ENCODE measurements at places on chromosomes 3 and 15. TPM values are rescaled to one million over a fixed set of nuclear protein-coding genes. Genes with fewer than 3 reads are reported as not detected.

The SPESP1 gene
- 0.80 TPM for polyA plus RNA-seq

- H3K27me3 ChIP-seq: no peaks in the 10 kb centered on the region
- H3K27ac ChIP-seq: no peak overlapping the region
- no peak overlapping the region for H3K4me3 ChIP-seq
- no peaks in the 10 kb centered on the region for H3K36me3 ChIP-seq
- DNase-seq: no peak
These were observed 957.2 kb downstream of the TUSC7 start for GRCh38 chr3:117666812-117667211.

The BTLA gene
- not detected for polyA plus RNA-seq

The B4GALT4 gene
- polyA plus RNA-seq: 22.9 TPM

The ZBTB47 gene
- 12.5 TPM for polyA plus RNA-seq

The PRR20G gene
- polyA plus RNA-seq: not detected

- H3K4me1 ChIP-seq: peaks cover 6% of the 10 kb centered on the region
- no peaks in the 10 kb centered on the region for H3K27me3 ChIP-seq
- H3K27ac ChIP-seq: no peak overlapping the region
- H3K4me3 ChIP-seq: no peak overlapping the region
- H3K36me3 ChIP-seq: no peaks in the 10 kb centered on the region
These were observed 114.2 kb upstream of the THRB start for GRCh38 chr3:24608701-24609390.

GRCh38 chr15:56228854-56229253 is 14.8 kb downstream of the RFX7 start:
- H3K36me3 ChIP-seq: no peaks in the 10 kb centered on the region
- no peak overlapping the region for H3K4me3 ChIP-seq
- no peak for DNase-seq
- H3K27ac ChIP-seq: no peak overlapping the region
- H3K4me1 ChIP-seq: no peaks in the 10 kb centered on the region

DNA sequence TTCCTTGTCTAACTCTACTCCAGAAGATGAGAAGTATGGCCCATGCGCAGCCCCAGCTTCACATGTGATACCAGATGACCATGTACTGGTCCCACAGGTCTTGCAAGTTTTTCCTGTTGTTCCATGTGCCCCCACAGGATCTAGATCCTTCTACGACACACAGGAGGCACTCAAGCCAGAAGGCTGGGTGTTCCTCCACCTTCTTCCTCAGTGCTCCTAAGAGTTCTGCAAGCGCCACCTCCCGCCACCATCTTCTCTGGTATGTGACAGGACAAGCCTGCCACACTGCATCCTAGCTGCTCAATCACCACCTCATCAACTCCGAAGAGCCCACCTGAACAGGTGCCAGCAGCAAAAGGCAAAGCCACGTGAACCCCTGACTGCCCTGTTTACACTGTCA is 43.1 kb downstream of the XXYLT1 start:
- no peak overlapping the region for H3K4me3 ChIP-seq
- H3K4me1 ChIP-seq: no peaks in the 10 kb centered on the region
- DNase-seq: no peak
- H3K27me3 ChIP-seq: no peaks in the 10 kb centered on the region
- H3K36me3 ChIP-seq: no peaks in the 10 kb centered on the region

The HHLA2 gene
- polyA plus RNA-seq: 0.23 TPM

The FRMD4B gene
- 6.0 TPM for polyA plus RNA-seq

DNA sequence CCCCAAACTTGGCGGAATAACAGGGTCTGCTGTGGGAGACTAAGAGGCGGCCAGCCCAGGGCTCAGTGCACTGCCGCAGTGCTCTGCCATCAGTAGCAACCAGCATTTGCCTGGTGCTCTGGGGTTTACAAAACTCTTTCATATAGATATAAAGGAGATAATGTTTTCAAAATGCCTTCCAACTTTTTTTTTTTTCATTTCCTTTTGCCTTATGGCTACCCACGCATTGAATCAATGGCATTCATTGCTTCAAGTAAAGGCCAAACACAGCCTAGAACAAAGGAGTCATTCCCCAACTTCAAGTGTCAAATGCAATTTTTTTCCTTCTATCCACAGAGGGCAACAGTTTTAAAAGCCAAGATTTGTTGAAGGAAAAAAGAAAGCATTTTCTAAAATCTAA is 11.6 kb upstream of the SLC24A5 start:
- no peak overlapping the region for H3K27ac ChIP-seq
- H3K4me1 ChIP-seq: no peaks in the 10 kb centered on the region
- no peaks in the 10 kb centered on the region for H3K27me3 ChIP-seq
- H3K36me3 ChIP-seq: no peaks in the 10 kb centered on the region
- no peak overlapping the region for H3K4me3 ChIP-seq
- no peak for DNase-seq

- no peaks in the 10 kb centered on the region for H3K36me3 ChIP-seq
- no peak for DNase-seq
- no peak overlapping the region for H3K27ac ChIP-seq
- H3K4me3 ChIP-seq: no peak overlapping the region
- no peaks in the 10 kb centered on the region for H3K27me3 ChIP-seq
These were observed 15.6 kb upstream of the TLE3 start for GRCh38 chr15:70113304-70113700.

The GOLGA8J gene
- not detected for polyA plus RNA-seq

DNA sequence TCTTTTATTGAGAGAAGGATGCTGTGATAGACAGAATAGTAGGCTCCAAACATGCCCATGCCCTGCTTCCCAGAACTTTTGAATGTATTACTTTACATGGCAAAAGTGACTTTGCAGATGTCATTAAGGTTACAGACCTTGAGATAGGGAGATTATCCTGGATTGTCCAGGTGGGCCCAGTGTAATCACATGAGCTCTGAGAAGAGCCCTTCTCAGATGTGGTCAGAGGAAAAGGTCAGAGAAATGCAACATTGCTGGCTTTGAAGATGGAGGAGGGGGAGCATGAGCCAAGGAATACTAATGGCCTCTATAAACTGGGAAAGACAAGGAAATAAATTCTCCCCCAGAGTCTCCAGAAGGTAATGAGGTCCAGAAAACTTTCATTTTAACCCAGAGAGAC is 45.8 kb upstream of the LYZL4 start:
- H3K27me3 ChIP-seq: no peaks in the 10 kb centered on the region
- H3K4me3 ChIP-seq: no peak overlapping the region
- DNase-seq: no peak
- no peak overlapping the region for H3K27ac ChIP-seq
- no peaks in the 10 kb centered on the region for H3K4me1 ChIP-seq
- H3K36me3 ChIP-seq: no peaks in the 10 kb centered on the region

The ACAN gene
- 0.92 TPM for polyA plus RNA-seq

- no peak overlapping the region for H3K27ac ChIP-seq
- H3K36me3 ChIP-seq: no peaks in the 10 kb centered on the region
- peaks cover 28% of the 10 kb centered on the region for H3K4me1 ChIP-seq
- H3K27me3 ChIP-seq: no peaks in the 10 kb centered on the region
- DNase-seq: no peak
These were observed 47.3 kb downstream of the VGLL4 start for GRCh38 chr3:11596387-11596786.

DNA sequence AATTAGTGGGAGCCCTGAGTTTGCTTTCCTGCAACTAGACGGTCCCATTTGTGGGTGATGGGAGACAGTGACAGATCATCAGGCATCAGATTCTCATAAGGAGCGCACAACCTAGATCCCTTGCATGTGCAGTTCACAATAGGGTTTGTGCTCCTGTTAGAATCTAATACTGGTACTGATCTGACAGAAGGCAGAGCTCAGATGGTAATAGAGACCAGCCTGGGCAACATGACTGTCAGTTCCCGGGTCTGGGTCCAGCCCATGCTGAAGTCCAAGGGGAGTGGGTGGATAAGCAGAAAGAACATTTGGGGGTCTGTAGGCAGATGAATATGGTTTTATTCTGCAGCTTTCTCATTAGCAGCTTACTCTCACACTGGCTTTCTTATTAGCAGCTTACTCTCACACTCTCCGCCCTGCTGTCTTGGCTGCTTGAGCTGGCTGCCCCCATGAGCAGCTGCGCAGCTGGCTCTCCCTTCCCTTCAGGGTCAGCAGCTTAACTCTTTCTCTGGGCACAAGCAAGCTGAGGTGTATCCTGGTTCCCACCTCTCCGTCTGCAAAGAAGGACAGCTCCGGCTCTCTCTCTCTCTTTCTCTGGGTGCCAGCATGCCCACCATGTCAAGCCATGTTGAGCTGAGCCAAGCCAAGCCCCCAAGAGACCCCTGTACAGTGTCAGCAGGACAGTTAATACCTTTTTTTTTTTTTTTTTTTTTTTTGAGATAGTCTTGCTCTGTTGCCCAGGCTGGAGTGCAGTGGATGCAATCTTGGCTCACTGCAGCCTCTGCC is 46.5 kb downstream of the KLHDC8B start:
- H3K4me1 ChIP-seq: no peaks in the 10 kb centered on the region
- H3K27ac ChIP-seq: peak overlapping the region; percentile 76
- H3K36me3 ChIP-seq: no peaks in the 10 kb centered on the region
- peak; percentile 38 for DNase-seq

The RTP3 gene
- not detected for polyA plus RNA-seq

DNA sequence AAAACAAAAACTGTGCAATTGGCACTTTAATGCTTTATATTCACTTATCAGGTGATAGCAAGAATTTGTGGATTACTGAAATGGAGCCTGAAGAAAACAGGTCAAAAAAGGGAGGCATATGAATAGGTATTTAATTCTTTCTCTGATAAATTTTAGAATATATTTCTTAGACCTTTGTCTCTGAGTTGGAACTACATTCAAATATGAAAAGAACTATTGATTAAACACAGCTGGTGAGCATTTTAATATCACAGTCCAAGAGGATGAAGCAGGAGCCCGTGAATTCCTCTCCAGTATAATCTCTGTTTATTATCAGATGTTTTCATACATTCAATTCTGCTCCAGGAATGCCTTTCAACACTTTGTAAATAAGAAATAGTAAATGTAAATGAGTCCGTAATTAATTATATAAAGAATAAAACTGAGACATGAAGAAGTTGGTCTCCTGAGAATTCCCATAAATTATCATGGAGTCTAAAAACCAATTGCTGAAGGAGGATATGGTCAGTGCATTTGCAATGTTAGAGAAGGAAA is 86.3 kb upstream of the ARHGEF26 start:
- no peaks in the 10 kb centered on the region for H3K27me3 ChIP-seq
- no peaks in the 10 kb centered on the region for H3K36me3 ChIP-seq
- H3K27ac ChIP-seq: no peak overlapping the region
- no peak for DNase-seq
- H3K4me3 ChIP-seq: no peak overlapping the region
- no peaks in the 10 kb centered on the region for H3K4me1 ChIP-seq

DNA sequence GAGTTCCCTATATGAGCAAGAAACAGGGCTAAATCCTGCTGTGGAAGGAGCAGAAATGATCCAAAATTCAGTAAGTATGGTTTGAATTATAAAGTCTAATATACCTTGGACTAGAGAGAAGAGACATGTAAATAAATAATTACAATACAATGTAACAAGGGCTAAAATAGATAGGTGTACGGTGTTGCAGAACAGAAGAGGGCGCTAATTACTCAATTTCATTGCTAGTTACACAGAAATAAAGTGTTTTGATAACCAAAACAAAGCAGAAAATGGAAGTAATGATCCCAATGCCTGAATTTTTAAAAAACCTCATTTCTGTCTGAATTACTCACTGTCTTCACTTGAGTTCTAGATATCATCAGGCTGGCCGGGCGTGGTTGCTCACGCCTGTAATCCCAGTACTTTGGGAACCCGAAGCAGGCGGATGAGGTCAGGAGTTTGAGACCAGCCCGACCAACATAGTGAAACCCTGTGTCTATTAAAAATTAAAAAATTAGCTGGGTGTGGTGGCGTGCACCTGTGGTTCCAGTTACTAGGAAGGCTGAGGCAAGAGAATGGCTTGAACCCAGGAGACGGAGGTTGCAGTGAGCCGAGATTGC is 8.3 kb upstream of the PLCH1 start:
- no peaks in the 10 kb centered on the region for H3K36me3 ChIP-seq
- H3K27ac ChIP-seq: no peak overlapping the region
- no peak overlapping the region for H3K4me3 ChIP-seq

- H3K27me3 ChIP-seq: no peaks in the 10 kb centered on the region
- H3K36me3 ChIP-seq: no peaks in the 10 kb centered on the region
- H3K4me3 ChIP-seq: no peak overlapping the region
- no peak for DNase-seq
- no peak overlapping the region for H3K27ac ChIP-seq
These were observed 27.7 kb downstream of the PLD1 start for GRCh38 chr3:171782617-171783016.

DNA sequence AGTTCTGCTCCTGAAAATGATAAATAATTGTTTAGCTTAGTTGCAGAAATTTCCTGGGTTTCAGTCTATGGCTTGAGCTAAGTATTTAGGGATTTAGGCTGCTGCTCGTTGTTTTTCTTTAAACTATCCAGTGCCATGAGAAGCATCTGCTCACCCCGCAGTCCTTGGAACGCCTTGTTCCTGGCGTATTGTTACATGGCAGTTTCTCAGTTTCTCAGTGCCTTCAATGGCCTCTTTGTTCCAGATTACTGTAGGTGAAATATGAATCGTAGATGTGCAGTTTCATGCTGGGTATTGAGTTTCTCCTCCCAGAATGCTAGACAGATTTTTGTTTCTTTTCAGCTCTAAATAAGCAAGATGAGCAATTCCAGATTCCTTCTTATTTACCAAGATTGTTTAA is 269.5 kb upstream of the GBE1 start:
- H3K4me3 ChIP-seq: no peak overlapping the region
- H3K36me3 ChIP-seq: no peaks in the 10 kb centered on the region
- no peaks in the 10 kb centered on the region for H3K4me1 ChIP-seq
- H3K27ac ChIP-seq: no peak overlapping the region

The KBTBD13 gene
- not detected for polyA plus RNA-seq

- H3K27ac ChIP-seq: no peak overlapping the region
- DNase-seq: no peak
- no peaks in the 10 kb centered on the region for H3K27me3 ChIP-seq
- no peak overlapping the region for H3K4me3 ChIP-seq
These were observed 91.0 kb downstream of the TPRG1 start for GRCh38 chr3:189262746-189263145.

The PTX3 gene
- 2.9 TPM for polyA plus RNA-seq

DNA sequence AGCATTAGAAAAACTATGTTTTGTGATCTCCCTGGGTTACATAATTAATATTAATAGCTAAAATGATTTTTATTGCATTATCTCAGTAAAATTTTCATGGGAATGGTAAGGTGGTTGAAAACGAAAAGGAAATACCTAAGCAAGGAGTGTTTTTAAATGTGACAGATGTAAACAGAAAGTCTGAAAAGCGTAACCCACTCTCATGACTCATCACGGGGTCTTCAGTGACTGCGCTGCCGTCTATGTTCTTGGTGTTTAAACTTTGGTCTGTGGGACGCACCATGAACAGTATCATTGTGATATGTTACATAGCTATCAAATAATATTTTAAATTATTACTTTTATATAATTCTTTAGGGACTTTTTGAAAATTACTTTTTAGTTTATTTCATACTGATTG is 19.8 kb downstream of the LRCH3 start:
- H3K27me3 ChIP-seq: no peaks in the 10 kb centered on the region
- no peak overlapping the region for H3K4me3 ChIP-seq
- H3K27ac ChIP-seq: no peak overlapping the region
- no peak for DNase-seq
- no peaks in the 10 kb centered on the region for H3K4me1 ChIP-seq
- H3K36me3 ChIP-seq: no peaks in the 10 kb centered on the region

Data from pancreas (tissue), 10 donors.